ENCODE measurements at places on chromosomes 1 and 21.

DNA sequence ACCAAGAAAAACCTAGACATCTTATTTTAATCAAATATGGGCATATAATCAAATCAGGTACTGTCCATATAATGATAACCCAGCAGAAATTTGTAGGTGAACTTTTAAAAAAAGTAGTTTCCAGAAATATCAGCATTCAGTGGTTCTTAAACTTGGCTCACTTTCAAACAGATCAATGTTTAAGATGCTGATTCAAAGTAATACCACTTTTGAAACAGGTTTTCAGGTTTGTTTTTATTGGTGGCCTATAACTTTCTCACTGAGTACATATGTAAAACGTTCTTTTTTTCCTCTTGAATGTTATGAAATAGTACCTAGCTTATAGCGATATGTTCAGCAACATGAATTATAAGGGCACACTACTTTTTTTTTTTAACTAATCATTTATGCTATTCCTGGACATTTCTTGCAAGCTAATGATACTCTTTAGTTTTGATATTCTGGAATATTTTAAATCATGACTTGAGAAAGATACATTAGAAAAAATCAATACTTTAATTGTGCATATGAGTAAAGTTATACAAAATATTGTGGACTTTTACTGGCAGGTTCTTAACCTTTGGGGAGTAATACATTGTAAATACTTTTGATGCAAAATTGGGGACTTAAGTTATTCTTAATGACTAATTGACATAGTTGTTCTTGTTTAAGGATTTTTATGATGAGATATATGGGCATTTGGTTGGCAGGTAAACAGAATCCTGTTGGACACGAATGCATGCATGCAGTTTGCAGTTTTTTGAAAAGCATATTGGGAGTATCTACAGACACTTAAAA lies 3.0 kb downstream of the NFIA start:
- DNase-seq = no peak

DNA sequence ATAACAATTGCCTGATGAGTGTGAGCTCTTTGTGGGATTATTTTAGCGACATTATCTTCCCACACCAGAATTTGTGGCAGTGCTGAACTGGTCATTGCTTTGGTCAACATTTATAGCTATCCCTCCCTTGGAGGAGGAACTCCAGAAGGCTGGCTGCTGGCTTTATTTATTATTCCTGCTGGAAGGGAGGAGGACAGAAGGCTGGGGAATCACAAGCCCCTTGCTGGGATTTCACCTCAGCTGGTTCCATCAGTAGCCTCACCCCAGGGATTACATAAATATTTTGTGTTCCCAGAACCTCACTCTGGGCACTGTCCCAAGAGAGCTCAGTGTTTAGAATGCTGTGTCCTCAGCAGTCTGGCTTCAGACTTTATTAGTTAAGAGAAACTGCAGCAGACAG lies 102.8 kb upstream of the C1orf21 start:
- DNase-seq = no peak

- no peak for DNase-seq
Measured at GRCh38 chr1:71307451-71307850, 226.6 kb upstream of the ZRANB2 start.

DNA sequence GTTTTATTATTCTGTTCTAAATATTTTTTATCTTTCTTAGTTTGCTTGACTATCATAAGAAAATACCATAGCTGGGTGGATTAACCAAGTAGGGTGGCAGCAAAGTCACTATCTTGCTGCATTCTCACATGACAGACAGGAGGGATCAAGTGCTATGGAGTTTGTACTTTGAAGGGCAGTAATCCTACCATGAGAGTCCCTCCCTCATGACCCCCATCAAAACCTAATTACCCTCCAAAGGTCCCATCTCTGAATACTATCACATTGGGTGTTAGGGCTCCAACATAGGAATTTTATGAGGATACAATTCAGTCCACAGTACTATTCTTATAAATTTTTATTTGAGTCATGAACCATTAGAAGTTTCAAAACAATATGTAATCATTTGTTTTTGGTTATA lies 388.5 kb upstream of the B3GALT2 start:
- no peak for DNase-seq

- no peak for DNase-seq
Measured at GRCh38 chr1:97119260-97120158, 397.9 kb downstream of the PTBP2 start.

DNA sequence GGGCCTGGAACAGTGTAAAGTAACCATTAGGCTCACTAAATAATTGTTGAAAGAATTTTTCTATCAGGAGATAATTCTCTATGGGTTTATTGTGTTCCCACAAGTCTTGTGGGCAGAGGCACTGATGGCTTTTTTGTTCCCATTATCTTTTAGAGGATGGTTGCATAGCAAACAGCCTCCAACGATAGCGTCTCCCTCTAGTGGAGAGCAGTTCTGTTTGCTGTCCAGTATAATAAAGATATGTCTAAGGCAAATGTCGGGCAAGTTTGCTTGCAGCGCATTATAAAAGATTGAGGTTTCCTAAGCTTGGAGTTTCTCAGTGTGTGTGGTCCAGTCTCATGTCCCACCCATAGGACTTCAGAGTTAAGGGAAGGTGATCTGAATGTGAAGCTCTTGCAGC lies 1.3 kb upstream of the SLC6A17 start:
- no peak for DNase-seq

DNA sequence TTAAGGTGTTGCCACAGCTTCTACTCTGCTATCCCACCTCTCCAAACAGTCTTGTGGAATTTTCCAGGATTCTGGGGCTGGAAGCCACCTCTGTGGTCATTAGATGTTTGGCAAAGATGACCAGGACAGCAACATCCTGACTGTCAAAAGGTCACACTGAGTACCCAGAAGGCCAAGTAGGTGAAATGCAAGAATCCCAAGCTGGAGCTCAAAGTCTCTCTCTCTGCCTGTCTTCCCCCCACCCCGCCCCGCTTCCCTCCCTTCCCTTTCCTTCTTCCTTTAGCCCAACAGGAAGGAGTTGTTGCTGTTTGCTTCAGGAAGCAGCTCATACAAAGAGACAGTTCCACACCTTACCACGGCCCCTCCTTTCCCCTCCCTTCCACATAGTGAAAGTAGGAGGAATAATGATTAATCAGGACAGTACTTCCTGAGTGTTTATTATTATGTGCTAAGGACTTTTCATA lies 75.6 kb upstream of the SLC2A1 start:
- DNase-seq = no peak

DNA sequence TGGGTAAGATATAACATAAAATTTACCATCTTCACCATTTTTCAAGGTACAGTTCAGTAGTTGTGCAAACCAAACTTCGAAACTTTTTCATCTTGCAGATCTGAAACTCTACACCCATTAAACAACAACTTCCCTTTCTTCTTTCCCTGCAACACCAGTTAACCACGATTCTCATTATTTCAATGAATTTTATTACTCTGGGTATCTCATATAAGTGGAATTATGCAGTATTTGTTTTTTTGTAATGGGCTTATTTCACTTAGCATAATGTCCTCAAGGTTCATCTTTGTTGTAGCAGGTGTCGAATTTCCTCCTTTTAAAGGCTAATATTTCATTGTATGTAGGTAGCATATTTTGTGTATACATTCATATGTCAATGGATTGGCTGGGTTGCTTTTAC lies 146.1 kb downstream of the SPATA46 start:
- DNase-seq = no peak

GRCh38 chr1:24742090-24742938 lies 2.9 kb upstream of the CLIC4 start:
- no peak for DNase-seq

GRCh38 chr1:226094451-226094850 lies 31.9 kb downstream of the H3-3A start:
- DNase-seq = no peak

DNA sequence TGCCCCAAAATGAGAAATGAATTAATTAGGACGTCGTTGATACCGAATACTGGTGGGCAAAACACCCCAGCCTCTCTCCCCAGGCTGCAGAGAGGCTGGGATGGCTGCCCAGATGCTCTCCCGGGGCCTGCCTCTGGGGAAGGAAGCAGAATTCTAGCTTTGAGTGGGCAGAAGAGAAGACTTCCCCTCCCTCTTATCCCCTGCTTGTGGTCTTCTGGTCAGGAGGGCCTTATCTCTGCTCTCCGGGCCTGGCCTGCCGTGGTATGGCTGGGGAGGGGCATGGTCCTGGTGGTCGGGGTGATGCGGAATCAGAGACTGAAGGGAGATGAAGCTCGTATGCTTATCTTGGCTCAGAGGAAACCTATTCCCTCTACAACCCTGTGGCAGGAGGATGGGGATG lies 9.8 kb upstream of the CSF3R start:
- DNase-seq = no peak

DNA sequence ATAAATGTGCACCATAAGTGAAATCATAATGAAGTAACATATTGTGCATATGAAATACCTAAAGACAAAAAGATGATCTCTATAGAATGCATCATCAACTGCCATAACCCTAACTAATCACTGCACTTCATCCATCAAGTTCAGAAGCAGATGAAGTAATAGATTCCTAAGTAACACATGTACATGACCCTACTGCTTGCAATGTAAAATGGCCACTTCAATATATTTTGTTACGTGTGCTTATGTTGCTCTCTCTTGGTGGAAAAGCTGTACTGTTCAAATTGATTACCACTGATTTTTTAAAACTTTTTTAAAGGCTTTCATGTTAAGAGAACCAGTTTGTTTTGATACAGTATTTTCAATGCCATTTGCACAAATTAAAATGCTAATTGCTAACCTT lies 141.8 kb downstream of the TTLL7 start:
- no peak for DNase-seq

GRCh38 chr1:67632356-67632755 lies 52.6 kb upstream of the GADD45A start:
- no peak for DNase-seq

- DNase-seq = no peak
Measured at GRCh38 chr1:60145771-60146170, 72.2 kb upstream of the C1orf87 start.

GRCh38 chr1:211753649-211754251 lies 76.8 kb downstream of the LPGAT1 start:
- no peak for DNase-seq

GRCh38 chr1:154453574-154454352 lies 48.3 kb upstream of the TDRD10 start:
- DNase-seq = no peak

DNA sequence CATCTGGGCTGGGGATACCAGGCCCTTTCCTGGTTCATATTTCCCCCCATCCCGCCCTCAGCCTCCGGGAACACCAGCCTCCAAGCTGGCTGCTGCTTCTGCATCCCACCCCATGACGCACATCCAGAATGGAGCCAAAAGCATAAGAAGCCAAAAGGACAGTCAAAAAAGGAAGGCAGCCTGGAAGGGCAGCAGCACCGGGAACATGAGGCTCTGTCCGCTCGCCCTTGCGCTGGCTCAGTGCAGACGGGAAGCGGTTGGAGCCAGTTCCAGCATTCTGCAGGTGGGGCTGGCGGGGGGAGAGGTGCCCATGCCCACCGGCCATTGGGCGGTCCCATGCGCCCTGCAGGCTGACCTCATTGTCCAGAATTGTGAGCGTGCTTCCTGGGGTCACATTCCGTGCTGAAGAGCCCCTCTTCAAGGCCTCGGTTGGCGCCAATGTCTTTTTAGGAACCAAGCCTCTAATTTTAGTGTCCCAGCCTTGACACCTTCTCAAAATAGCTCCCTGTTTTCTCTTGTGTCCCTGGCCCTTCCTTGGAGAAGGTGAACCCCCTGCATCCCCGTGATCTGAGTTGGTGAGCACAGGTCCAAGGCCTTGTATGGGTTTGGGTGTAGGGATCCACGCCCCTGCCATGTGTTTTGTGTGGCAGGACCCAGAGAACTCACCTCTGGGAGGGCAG lies 28.4 kb upstream of the NPPB start:
- DNase-seq = no peak

GRCh38 chr1:171265686-171266085 lies 17.4 kb downstream of the FMO1 start:
- DNase-seq = no peak

DNA sequence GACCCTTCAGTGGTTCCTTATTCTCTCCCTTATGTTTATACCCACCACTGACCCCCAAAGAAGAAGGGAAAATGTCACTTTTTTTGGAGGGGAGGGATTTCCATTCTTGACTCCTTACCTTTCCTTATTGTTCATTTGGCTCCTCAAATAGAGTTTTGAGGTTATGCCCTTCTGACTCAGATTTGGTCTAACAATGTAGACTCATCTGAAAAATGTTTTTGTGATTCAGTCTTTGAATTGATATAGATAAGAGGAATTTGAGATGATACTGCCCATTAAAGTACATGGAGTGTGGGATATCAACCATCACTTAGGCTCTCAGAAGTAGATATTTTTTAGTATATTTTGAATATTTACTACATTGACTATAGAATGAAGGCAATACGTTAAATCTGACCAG lies 16.1 kb downstream of the USP1 start:
- no peak for DNase-seq

GRCh38 chr1:62288224-62288623 lies 31.0 kb downstream of the KANK4 start:
- DNase-seq = no peak

GRCh38 chr21:37784591-37785318 lies 131.5 kb downstream of the KCNJ6 start:
- no peak for DNase-seq

GRCh38 chr1:178564086-178564782 lies 51.3 kb downstream of the TEX35 start:
- no peak for DNase-seq

DNA sequence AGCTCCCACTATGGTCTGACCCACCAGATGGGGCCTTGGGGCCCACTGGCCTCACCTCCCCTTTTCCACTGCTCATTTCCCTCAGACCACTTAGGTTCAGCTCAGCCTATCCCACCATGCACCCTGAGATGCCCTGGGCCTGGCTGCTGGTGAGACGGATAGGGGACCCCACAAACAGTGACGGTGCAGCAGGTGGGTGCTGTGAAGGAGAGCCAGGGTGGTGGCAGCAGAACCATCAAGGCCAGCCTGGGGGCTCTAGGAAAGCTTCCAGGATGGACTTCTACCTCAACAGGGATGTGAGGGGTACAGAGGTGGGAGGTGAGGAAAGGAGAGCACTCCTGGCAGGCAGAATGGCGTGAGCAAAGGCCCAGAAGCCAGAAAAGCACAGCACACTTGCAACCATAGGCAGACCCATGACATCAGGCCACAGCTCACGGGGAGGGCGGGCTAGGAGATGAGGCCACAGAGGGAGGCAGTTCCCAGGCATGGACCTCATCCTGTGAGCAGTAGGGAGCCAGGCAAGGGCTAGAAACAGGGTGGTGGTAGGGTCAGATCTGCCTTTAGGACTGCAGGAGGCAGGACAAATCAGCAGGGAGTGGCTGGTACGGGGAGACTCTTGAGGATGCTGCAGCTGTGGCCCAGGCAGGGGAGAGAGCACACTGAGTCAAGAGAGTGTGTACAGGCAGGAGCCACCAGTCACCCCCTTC lies 23.1 kb downstream of the CYB5RL start:
- no peak for DNase-seq

All from progenitor cell of endocrine pancreas (in vitro differentiated cells).